ENCODE measurements at places on chromosomes 11 and 22. TPM values are rescaled to one million over a fixed set of nuclear protein-coding genes. Genes with fewer than 3 reads are reported as not detected.
A peak's percentile ranks its signal among the peaks of the same experiment; 100 is the strongest.

GRCh38 chr22:45208993-45209838, 31.5 kb downstream of the KIAA0930 start:
- peak; percentile 66 for DNase-seq

- peak; percentile 79 for DNase-seq
Observed at GRCh38 chr11:112174789-112175598, at the start of gene BCO2. Gene BCO2 (plus strand): TSS chr11:112175512. CDS start chr11:112175602, 90 bp downstream.

Gene MFRP
- not detected for total RNA-seq

GRCh38 chr22:50548040-50548920, 2.6 kb downstream of the KLHDC7B start:
- no peak for DNase-seq

GRCh38 chr11:117229411-117229810, 2.5 kb downstream of the PCSK7 start:
- DNase-seq, result no peak

GRCh38 chr11:93118276-93118675, 79.5 kb downstream of the SLC36A4 start:
- no peak for DNase-seq

- no peak for DNase-seq
Observed at GRCh38 chr22:45993841-45994240, 16.9 kb upstream of the WNT7B start.

DNA sequence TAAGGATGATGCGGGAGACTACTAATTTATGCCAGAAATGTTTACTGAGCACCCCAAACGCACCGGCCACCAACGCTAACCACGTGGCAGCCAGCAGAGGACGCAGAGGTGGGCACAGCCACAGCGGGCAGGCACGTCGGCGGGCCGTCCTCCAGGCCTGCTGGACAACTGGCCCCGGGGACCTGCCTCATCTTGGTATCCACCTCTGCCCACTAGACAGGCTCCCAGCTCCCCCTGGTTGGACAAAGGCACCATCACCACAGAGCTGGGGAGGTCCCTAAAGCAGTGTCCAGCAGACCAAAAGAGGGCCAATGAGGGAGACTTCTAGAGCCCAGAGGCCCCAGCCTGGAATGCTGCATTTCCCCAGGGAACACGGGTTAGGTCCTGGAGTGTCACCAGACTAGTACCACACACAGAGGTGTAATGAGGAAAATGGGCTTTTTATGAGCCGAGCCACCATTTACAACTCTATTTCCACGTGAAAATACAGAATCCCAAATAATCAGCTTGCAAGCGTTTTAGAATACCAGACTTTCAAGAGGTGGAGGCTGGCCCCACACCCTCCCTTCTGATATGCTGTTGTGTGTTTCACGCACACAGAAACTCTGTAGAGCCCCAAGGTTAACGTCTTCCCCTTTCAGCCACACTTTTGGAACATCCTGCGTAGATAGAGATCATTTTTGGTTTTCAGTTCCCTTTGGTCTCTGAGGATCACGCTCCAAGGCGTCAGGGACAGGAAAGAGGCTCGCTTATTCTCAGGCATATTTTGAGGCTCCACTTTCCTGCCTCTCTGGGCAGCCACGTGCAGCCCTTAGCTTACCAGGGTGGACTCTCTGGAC, 23.7 kb upstream of the BID start:
- DNase-seq, result no peak

Gene ACR
- total RNA-seq, result 0.20 TPM

DNA sequence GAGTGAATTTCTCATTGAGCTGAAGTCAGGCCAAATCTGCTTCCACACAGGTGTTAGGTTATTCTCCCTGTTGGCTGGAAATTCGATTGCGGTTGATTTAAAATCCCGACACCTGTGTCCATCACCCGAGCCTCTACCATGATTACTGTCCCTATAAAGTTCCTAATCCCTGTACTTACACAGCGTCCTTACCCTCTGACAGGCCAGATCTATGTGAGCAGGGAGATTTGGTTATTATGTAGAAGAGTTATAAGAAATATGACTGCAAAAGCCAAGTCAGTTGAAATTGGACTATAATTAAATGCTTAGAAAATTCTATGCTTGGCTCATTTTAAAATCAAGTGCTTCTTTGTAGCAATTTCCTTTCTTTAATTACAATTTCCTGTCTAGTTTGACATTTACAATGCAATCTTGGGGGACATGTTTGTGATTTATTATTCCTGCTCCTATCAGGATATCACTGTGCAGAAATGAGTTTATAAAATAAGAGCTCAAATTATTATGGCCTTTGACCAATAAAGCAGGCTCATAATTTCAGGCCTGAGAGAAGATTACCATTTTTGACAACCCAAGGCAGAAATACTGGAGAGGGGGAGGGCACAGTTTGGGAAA, 32.5 kb upstream of the LMO1 start:
- DNase-seq, result no peak

GRCh38 chr11:72354356-72355115, 79.8 kb downstream of the CLPB start:
- DNase-seq, result no peak

Data from lung microvascular endothelial cell (primary cell).